ENCODE measurements at places on chromosomes 3 and 15. TPM values are rescaled to one million over a fixed set of nuclear protein-coding genes. Genes with fewer than 3 reads are reported as not detected.

Gene GXYLT2
- 43.3 TPM for total RNA-seq

Gene GOLGA6A
- total RNA-seq, result under 0.01 TPM

Gene LRRC2
- total RNA-seq, result 8.7 TPM

Gene GMNC
- not detected for total RNA-seq

Gene ZNF502
- total RNA-seq, result 2.0 TPM

Gene TNNC1
- total RNA-seq, result not detected

Gene MKRN3
- 7.0 TPM for total RNA-seq

Gene BCL2A1
- 67.1 TPM for total RNA-seq

Gene EAF1
- total RNA-seq, result 30.6 TPM

Gene RPL29
- 945 TPM for total RNA-seq

Gene GOLGA8N
- 3.4 TPM for total RNA-seq

Gene SPINT1
- 16.4 TPM for total RNA-seq

Gene CKMT1A
- not detected for total RNA-seq

Measured in melanocyte of skin (primary cell).